ENCODE measurements at places on chromosomes 16 and 17.

DNA sequence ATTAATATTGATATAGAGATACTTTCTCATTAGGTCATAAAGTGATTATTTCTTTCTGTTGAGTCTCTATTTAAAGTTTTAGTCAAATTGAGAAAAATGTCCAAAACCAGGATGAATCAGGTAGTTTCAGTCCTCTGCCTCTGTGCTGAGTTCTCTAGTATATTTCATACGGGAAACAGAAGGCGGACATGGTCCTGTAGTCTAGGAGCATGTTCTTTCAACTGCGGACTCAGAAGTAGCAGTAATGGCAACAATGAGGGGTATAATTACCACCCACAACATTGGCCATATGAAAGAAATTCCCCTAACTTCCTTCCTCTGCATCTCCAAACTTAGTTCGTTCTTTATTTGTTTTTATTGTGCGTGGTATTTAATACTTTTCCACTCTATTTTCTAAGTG, 50.1 kb downstream of the TBX4 start:
- DNase-seq = no peak

DNA sequence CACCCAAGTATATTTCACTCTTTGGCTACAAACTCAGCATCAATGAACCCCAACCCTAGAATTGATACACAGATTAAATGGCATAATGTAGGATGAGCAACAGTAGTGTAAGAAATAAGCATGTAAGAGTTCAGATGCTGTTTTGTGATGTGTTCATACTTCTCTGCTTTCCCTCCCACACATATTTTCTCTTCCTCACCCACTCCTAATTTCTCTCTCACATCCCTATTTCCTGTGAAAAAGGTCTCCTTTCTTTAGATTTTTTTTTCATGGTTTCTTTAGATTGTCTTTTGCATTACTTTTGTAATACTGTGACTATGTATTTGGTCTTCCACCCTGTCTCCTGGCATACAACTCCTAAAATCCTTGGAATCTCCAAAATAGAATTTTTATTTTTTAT, 21.7 kb downstream of the CREBBP start:
- DNase-seq = no peak

DNA sequence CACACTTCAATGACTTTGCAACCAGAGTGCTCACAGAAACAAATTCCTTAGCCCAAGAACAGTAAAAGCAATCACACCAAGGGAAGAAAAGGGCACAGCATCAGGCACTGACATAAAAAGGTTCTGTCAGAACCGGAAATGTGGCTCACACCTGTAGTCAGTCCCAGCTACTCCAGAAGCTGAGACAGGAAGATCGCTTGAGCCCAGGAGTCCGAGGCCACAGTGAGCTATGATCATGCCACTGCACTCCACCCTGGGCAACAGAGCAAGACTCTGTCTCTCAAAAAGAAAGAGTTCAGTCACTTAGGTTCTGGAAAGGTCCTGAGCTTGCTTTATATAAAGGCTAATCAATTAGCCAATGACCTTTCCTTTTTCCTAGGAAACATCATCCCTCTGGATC, 22.7 kb downstream of the YWHAE start:
- no peak for DNase-seq

DNA sequence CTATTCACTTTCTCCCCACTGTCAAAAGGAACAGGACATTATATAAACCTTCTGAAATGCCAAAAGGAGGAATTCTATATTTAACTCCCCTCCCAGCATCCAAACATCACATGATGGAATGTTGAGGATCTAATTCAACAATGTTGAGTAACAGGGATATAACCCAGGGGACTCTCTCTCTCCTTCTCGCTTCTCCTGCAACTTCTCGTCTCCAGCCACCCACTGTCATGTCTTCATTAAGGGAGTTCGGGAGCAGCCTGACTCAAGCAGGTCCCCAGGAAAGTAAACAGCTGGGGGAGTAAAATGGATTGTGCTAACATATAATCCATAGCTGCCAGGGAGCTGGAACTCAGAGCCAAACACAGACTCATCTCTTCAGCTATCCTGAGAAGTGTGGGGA, 51.7 kb downstream of the GRIN2A start:
- no peak for DNase-seq

- no peak for DNase-seq
These were observed 26.4 kb downstream of the EEF2K start for GRCh38 chr16:22232277-22233036.

GRCh38 chr16:67188798-67189197, 1.1 kb downstream of the EXOC3L1 start:
- DNase-seq = no peak
